NCI-H748 treated with DMSO at 0.1 percent for 48 hours (cell line): ENCODE measurements at places on chromosomes 13 and 19.

GRCh38 chr19:56319991-56320390 lies 5.4 kb upstream of the ZSCAN5A start:
- no peak for DNase-seq

- no peak for DNase-seq
Measured at GRCh38 chr19:2234996-2235380, 1.1 kb downstream of the PLEKHJ1 start.

DNA sequence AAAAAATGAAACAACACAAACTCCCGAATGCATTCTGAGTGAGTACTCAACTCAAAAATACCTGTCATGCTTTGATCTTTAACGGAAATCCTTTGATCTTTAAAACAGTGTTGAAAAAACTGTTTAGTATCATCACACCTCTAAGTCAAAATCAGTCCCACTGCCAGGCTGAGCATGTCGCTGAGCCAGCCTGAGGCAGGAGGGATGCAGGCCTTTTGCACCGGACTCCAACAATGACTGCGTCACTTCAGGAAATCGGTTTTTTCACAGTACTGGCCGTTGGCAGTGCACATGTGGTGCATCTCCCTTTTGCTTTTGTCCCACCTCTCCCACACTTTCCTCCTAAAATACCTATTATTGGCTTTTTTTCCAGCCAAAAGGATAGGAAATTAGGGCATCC lies 78.2 kb downstream of the SHISA2 start:
- no peak for DNase-seq

GRCh38 chr13:22454586-22454985 lies 726.2 kb upstream of the SGCG start:
- no peak for DNase-seq

- DNase-seq: no peak
Measured at GRCh38 chr13:49272296-49272695, 24.6 kb downstream of the CDADC1 start.

DNA sequence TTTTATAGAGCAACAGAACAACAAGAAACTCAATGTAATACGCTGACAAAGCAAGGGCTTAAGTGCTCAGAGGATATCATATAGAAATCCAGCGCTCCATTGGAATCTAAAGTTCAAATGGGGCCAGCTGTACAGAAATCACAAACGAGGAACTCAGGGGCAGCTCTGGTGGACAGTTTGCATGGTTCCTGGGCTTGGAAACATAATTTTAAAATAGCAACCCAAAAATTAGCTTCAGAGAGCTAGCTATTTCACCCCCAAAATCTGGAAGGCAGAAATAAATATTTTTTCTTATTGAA lies 19.2 kb upstream of the LATS2 start:
- DNase-seq: no peak

DNA sequence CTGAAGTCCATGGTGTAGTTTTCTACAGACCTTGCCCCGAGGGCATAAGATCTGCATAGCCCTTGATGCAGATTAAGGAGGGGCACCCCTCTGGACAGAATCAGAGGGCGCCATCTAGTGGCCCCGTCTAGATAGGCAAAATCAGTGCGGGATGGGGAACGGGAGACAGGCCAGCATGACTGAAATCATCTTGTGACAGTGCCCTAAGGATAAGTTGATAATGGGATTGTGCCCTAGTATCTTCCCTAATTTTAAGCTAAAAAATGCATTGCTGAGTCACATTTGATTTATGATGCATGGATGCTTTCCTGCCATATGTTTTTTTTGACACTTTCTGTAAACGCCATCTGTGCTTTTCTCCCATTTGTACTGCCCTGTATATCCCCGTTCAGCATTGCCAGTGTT lies 19.0 kb upstream of the GPI start:
- peak; percentile 45 for DNase-seq

- DNase-seq: no peak
Measured at GRCh38 chr19:19155495-19156219, 14.4 kb downstream of the MEF2B start.

DNA sequence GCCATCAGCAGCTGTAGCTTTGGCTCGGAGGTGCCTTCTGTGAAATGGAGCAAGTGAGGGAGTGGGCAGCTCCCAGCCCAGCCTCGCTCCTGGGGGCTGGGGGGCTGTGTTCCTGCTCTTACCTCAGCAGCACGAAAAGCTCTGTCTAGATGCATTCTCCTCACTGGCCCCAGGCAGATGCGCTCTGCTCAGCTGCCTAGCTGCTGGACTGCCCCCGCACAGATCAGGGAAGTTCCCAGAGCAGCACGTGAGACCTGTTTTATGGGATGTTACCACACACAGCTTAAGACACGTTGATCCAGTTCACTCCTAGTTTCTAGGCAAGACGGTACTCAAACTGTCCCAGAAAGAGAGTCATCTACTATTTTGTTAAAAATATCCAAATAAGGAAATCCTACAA lies 13.6 kb downstream of the LCP1 start:
- no peak for DNase-seq

- no peak for DNase-seq
Measured at GRCh38 chr13:46679369-46680120, 117.4 kb downstream of the ESD start.

- peak; percentile 70 for DNase-seq
Measured at GRCh38 chr19:35352448-35353304, 5.0 kb downstream of the FFAR1 start.

DNA sequence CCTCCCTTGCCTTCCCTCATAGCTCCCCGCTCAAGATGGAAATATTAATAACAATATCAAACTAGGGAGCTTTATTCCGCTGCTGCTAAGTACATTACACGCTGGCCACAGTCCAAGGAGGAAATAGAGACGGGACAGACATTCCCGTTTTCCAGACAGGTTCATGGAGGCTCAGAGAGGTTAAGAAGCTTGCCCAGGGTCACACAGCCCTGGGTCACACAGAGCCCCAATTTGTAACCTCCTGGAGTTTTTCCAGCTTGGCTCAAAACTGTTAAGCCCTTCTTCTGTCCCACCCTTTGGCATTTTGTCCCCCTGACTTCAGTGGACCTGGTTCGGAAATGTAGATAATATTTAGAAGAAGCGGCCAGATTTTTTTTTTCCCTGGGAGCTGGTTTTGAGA lies 2.0 kb downstream of the BICRA start:
- no peak for DNase-seq

DNA sequence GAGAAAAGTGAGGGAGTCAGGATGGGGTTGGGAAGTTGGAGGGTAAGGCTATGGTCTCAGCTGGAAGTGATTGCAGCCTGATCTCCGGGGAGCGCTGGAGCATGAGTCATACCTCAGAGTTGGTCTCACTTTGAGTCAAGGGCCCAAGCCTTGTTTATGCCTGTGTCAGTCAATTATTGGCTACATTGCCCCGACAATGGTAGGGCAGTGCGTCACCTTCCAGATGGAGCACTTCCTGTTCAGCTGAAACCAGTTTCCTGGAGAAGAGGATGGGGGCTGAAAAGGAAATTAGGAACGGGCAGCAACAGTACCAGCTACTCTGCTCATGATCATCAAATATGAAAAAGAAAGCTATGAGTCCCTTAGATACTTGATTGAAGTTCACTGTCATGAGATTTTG lies 60.4 kb downstream of the ADGRE1 start:
- DNase-seq: no peak

GRCh38 chr13:111171112-111171511 lies 56.0 kb downstream of the ARHGEF7 start:
- DNase-seq: no peak

DNA sequence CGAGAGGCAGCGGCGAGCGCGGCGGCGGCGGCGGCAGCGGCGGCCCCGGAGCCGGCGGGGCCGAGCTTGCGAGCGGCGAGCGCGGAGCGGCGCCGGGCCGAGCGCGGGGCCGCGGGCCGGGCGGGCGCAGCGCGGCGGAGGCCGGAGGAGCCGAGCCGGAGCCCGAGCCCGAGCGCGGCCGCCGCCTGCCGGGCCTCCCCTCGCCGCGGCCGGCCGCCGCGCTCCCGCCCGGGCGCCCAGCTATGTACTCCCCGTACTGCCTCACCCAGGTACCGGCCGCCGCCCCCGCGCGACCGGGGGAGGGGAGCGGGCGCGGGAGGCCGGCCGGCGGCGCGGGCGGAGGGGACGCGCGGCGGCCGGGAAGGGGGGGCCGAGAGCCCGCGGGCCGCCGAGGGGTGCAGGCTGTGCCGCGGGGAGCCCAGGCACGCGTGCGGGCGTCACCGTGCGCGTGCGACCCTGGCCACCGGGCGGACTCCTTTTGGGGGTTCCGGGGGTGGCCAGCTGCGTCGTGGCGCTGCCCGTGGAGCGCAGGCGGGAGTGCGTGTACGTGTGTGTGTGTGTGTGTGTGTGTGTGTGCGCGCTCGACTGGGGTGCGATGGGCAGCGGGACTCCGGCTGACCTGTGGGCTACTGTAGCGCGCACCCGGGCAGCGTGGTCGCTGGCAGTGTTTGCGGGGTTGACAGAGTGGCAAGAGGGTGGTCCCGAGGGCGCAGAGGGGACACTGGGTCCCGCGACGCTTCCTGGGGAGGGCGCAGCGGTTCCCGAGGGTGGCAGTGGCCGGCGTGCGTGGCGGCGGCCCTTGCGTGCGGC lies 526 bp downstream of the NFIX start:
- DNase-seq: no peak

- DNase-seq: no peak
Measured at GRCh38 chr19:46073268-46073922, 32.6 kb upstream of the IGFL4 start.

- no peak for DNase-seq
Measured at GRCh38 chr13:45255247-45255987, 54.6 kb upstream of the KCTD4 start.

GRCh38 chr13:30133996-30134395 lies 173.4 kb downstream of the KATNAL1 start:
- DNase-seq: no peak

- DNase-seq: no peak
Measured at GRCh38 chr19:29054886-29055675, 157.9 kb downstream of the UQCRFS1 start.

DNA sequence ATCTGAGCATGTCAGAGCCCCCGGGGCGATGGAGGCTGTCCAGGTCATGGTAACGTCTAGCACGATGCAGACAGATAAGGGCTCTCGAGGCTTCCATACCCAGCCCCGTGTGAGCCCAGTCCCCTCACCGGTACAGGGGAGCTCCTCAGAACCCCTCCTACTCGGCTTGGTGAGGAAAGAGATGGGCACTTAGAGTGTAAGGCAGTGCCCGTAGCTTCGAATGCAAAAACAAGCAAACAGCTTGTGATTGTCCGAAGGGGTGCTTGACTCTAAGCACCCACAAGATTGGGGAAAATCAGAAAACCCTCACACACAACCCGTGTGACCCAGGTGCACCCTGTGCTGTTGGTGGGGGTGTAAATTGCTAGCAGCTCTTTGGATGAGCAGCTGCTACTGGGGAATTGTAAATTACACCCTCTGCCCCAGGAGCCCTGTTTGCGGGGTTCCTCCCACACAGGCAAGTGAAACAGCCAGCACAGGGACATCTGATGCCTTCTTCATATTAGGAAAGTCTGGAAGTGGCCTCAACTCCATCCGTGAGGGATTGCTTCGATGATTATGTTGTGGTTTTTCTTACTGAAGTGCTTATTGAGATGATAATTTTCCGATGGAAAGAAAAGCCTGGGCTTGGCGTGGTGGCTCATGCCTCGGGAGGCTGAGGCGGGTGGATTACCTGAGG lies 918 bp upstream of the PSPN start:
- DNase-seq: no peak

DNA sequence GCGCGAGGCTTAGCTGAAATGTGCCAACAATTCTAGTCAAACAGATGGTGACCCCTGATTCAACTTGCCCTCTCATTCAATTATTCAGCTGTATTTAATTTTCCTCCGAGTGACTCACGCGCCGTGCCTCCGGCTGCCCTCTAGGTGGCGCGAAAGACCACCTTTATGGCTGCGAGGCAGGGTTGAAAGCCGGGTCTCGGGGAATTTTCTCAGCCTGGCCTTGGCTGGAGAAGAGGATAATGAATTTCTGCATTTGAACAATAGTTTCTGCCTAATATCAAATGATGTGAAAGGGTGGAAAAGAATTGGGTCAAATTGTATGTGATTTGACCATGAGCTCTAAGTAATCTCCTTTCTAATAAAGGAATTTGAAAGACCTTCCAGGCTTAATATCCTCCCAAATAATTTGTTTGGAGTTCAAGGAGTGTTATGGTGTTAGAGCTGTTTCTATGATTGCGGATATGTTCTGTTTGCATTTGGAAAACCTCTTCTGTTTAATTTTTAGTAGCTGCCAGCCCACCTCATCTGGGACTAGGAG lies 310.9 kb downstream of the ZNF536 start:
- DNase-seq: peak; percentile 59

GRCh38 chr13:59356607-59357006 lies 807.1 kb downstream of the DIAPH3 start:
- DNase-seq: no peak

GRCh38 chr19:32642771-32643170 lies 32.2 kb downstream of the ANKRD27 start:
- DNase-seq: no peak

- peak; percentile 44 for DNase-seq
Measured at GRCh38 chr19:30567536-30568232, 195.5 kb downstream of the ZNF536 start.

GRCh38 chr13:110685305-110686020 lies 20.5 kb downstream of the CARS2 start:
- no peak for DNase-seq
